Vagina (tissue), 2 donors: ENCODE measurements at places on chromosomes 13 and 19.

DNA sequence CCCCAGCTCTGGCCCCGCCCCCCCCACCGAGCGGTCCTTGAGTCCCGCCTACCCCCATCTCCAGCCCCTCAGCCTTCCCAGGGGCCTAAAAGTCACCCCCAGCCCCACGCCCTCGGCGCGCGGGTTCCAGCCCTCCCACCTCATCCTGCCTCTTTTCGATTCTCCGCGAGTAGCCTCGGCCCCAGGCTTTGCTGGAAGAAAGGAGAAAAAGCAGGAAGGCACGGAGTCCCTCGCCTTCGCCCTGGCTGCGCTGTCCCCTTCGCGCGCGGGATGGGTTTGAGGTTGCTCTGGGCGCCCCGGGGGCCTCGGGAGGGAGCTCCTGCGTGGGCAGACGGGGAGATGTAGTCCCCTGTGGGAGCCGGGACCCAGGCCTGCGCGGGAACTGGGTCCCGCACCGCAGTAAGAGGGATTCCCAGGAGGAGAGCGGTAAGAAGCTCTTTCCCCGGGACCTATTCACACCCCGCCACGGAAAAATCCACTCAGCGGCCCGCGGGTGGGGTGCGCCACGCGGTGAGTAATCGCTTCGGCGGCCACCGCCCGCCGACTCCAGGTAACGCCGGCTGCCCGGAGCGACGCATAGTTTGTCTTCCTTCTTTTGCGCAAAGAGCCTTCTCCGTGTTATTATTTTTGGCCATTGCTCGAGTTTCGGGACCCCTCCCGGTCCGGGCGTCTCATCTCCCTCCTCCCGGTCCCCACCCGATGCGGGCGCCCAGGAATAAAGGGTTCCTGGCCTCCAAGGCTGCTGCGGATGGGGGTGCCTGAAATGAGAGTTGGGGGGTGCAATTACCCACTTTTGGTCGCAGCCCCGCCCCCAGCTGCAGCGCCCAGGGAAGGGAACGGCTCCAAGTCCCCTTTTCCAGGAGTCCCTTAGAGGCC is 865 bp upstream of the CRLF1 start:
- no peak for DNase-seq

GRCh38 chr19:51514866-51515481 is 13.4 kb upstream of the SIGLEC12 start:
- DNase-seq, result peak; percentile 22

DNA sequence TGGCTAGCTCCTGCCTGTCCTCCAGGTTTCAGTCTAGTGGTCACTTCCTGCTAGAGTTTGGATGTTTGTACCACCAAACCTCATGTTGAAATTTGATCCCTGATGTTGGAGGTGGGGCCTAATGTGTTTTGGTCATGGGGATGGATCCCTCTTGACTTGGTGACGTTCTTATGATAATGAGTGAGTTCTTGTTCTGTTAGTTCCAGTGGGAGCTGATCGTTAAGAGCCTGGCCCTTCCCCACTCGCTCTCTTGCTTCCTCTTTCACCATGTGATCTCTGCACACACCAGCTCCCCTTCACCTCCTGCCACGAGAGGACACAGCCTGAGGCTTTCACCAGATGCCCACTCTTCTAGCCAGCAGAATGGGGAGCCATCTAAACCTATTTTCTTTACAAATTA is 86.8 kb upstream of the SCEL start:
- no peak for DNase-seq

- no peak for DNase-seq
Measured at GRCh38 chr19:18477042-18477779, 39.3 kb upstream of the ISYNA1 start.

GRCh38 chr13:23025864-23026608 is 154.7 kb upstream of the SGCG start:
- DNase-seq, result no peak

DNA sequence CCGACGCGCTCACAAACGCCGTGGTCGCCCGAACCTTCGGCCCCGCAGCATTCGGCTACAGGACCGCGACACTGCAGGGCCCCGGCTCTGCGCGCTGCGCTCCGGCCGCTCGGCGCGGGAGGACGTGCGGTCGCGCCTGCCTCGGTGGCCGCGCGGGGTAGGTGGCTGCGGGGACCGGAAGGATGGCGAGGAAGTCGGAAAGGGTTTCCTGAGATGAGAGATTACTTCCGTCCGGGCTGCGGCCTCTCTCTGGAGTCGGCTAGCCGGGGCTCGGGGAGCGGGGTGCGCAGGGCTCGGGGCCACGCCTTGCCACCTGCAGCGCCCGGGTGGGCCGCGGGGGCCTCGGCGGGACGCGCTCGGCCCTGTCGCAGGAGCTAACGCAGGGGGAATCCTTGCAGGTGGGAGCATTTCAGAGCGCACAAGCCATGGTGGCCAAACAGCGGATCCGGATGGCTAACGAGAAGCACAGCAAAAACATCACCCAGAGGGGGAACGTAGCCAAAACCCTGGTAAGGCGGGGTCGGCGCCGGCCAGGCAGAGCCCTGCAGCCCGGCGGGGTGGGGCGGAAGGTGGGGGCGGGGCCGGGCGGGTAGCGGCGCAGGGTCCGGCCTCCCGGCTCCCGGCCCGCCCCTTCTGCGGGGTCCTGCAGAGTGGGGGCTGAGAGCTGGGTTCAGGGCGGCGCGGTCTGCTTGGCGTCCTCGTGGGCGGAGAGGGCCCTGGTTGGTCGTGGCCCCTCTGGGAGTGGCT is at the start of gene SERP2:
Gene SERP2, plus strand, starts transcription at position 224 of the 747 bp plus-strand sequence. Its CDS starts 202 bp downstream, at position 426.
- DNase-seq, result no peak
